ENCODE measurements at places on chromosomes 5 and 9. TPM values are rescaled to one million over a fixed set of nuclear protein-coding genes. Genes with fewer than 3 reads are reported as not detected.

The C9orf152 gene
- total RNA-seq: not detected

The GRM6 gene
- total RNA-seq: not detected

The C9orf153 gene
- not detected for total RNA-seq

The KIAA1958 gene
- total RNA-seq: 0.07 TPM

The CFAP157 gene
- not detected for total RNA-seq

The TXNDC15 gene
- total RNA-seq: 231 TPM

The DND1 gene
- 0.94 TPM for total RNA-seq

The KIF12 gene
- total RNA-seq: not detected

The DAB2IP gene
- 6.8 TPM for total RNA-seq

The ACSL6 gene
- total RNA-seq: 1.1 TPM

Measured in MG63 (cell line).